ENCODE measurements at places on chromosomes 6 and 20.

DNA sequence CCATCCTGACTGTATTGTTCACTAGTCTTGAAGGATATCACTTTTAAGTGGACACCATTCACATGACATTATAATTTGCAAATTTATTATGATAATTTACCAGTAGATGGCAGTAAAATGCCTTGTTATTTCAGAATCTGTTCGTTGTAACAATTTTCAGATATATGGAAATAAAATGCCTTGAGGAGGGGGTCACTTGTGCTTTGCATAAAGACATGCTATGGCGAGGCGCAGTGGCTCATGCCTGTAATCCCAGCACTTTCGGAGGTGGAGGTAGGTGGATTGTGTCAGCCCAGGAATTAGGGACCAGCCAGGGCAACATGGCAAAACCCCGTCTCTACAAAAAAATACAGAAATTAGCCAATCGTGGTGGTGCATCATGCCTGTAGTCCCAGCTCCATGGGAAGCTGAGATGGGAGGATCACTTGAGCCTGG lies 9.0 kb upstream of the NCOA6 start:
- DNase-seq: peak; percentile 72

GRCh38 chr6:12233693-12234571 lies 56.2 kb upstream of the EDN1 start:
- DNase-seq: peak; percentile 93

DNA sequence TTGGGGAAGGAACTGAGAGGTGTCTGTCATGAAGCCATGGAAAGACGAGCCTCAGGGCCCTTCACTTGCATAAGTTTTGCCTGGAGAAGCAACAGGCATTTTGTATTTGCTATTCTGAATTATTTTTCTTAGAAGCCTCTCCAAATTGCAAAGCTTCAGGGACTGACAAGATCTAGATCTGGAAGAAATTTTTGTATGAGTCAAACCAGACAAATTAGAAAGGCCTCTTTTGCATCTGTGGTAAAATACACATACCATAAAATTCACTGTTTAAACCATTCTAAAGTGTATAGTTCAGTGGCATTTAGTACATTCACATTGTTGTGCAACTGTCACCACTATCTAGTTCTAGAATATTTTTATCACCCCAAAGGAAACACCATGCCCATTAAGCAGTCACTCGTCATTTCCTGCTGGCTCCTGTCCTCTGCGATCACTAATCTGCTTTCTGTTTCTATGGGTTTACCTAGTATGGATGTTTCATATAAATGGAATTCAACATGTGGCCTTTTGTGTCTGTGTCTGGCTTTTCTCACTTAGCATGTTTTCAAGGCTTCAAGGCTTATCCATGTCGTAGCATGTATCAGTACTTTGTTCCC lies 269.1 kb downstream of the PHF3 start:
- DNase-seq: peak; percentile 67

GRCh38 chr6:63154535-63154934 lies 56.7 kb upstream of the FKBP1C start:
- DNase-seq: no peak

DNA sequence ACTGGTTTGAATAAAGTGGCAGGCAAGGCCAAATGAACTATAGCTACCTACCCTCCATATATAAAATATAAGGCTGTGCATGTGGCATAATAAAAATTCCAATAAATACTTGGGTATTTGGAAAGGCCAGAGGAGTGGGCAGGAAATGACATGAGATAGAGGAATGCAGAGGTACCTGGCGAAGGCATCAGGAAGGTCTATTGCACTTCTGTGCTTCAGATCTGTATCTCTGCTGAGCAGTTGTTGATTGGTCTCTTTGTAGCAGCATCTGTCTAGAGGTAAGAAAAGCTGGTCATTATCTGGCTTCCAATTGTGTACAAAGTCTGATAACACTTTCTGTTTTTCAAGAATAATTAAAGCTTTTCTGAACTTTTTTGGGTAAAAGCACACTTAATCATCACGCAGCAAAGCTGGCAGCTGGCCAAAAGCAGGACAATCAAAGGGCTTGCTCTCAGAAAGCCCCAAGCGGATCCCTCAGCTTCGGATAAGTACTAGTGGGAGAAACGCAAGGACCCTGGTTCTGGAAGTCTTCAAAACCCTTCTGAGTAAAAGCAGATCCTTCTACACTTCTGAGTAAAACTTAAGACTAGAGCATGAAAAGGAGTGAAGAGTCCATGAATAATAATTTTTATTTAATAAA lies 120.1 kb upstream of the TCF21 start:
- DNase-seq: peak; percentile 13

- DNase-seq: no peak
These were observed 61.8 kb downstream of the BTBD3 start for GRCh38 chr20:11979306-11979990.

DNA sequence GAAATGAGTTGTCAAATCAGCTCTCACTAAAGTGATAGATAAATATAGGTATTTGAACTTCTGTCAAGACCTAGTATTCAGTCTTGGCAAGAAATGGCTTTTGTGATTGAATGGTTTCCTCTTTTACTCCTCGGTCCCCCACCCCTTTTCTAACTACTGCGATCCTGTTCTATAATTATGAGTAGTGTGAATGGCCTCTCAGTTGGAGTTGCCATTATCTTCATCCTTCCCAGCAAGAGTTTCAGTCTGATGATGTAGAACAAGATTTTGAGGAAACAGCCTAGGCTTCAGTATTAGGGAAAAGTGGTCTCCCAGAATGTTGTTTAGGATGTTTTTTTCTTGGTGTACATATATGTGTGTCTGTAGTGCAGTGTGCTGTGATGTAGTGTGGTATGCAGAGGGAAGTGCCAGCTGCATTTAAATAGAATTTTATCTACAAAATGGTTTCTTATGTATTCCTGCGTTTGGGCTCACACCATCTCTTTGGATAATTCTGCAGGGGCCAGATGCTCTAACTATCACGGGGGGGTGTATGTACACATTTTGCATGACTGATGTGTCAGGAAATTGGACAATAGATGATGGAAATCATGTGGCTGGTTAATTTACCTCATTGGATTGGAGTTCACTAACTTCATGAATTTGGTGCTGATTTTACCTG lies 180.1 kb upstream of the MMS22L start:
- DNase-seq: no peak

GRCh38 chr20:59672576-59672975 lies 68.2 kb downstream of the PHACTR3 start:
- no peak for DNase-seq

DNA sequence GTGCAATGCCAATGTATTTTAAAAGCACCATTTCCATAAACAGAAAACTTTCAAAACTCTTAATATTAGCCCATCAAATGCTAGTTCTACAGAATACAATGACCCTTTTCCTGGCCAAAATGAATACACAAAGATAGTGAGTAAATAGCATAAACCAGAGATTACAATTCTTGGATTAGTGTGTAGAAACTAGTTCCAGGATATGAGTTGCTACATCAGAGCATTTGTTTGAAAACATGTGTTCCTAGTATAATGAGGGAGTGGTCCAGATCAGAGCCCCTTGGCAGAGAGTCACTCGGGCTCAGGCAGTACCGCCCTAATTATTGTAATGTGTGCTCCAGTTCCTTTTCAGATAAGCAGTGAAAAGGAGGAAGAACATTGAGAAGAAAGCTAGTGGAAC lies 63.7 kb upstream of the COL21A1 start:
- no peak for DNase-seq

GRCh38 chr6:157584036-157584435 lies 203.0 kb downstream of the ZDHHC14 start:
- no peak for DNase-seq

GRCh38 chr6:12060780-12061609 lies 48.9 kb downstream of the HIVEP1 start:
- DNase-seq: no peak

DNA sequence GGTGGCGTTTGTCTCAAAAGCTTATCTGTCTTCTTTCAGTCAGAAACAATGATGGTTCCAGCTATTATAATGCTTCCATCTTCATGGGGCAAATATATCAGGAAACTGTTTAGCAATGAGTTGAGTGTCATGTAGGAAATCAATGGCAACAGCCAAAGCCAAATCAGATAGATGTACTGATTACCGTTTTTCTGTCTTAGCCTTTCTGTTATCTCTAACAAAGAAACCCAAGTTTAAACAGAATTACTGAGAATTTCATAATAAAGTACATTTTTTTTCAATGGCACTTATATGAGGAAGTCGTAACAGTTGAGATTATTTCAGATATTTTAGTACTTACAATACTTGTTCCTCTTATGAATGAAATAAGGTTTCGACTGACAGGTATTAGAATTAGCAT lies 1.2 kb downstream of the NOX3 start:
- DNase-seq: no peak

GRCh38 chr6:121522771-121523386 lies 87.4 kb downstream of the GJA1 start:
- DNase-seq: peak; percentile 61

- DNase-seq: no peak
These were observed 238.2 kb downstream of the GMDS start for GRCh38 chr6:2007165-2007564.

GRCh38 chr20:32839227-32839981 lies 19.3 kb upstream of the EFCAB8 start:
- DNase-seq: no peak

DNA sequence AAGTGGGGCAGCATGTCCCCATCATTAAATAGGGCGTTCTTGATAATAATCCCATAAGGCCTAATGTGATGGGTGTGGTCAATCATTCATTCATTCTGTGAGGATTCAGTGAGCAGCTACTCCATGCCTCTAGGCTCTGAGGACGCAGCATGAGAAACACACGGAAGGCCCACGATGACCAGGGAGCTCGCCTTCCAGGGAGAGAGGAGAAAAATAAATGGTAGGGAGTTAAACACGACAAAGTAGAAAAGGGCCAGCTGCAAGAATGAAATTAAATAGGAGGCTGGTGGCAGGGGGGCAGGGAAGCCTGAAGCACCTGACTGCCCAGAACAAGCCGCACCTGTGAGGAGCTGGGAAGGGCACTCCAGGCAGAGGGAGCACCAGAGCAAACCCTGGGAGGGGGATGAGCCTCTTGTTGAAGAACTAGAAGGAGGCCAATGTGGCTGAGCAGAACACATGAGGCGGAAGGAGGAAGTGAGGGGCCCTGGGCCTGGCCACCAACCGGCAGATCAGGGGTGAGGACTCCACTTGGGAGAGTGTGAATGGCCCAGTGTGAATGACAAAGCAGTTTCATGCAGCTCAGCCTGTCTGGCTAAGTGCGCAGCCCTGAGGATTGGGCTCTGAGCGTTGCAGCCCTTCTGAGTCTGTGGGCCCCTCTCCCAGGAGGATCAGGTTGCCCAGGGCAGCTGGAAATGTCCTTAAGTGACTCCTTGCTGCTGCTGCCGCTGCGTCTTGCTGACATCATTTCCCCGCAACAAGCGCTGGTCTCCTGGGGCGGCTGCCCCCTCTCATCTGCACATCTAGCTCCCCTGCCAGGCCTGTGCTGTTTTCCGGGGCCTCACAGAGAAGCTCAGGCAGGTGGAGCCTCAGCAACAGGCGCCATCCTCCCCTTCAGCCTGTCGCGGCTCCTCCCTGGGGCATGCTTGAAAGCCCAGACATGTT lies 99.9 kb downstream of the CDH26 start:
- DNase-seq: no peak

DNA sequence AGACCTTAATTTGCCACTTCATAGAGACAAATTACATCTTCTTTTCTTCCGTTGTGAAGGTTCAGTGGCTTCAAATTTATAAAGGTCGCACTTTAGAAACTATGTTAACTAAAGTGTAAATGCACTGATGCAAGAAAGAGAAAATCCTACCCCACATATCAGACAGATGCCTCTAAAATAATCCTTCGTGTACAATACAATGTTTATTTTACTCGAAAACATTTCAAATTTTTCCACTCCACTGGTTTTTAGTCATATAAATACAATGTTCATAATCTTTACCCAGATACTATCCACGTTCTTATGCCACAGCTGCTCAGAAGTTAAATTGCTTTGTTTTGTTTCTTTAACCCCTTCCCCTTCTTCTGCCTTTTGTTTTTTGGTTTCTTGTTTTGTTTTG lies 140.3 kb upstream of the LAMP5 start:
- no peak for DNase-seq

- peak; percentile 13 for DNase-seq
These were observed 13.6 kb downstream of the FGD2 start for GRCh38 chr6:37019065-37019450.
